ENCODE measurements at places on chromosomes 2 and 18.

DNA sequence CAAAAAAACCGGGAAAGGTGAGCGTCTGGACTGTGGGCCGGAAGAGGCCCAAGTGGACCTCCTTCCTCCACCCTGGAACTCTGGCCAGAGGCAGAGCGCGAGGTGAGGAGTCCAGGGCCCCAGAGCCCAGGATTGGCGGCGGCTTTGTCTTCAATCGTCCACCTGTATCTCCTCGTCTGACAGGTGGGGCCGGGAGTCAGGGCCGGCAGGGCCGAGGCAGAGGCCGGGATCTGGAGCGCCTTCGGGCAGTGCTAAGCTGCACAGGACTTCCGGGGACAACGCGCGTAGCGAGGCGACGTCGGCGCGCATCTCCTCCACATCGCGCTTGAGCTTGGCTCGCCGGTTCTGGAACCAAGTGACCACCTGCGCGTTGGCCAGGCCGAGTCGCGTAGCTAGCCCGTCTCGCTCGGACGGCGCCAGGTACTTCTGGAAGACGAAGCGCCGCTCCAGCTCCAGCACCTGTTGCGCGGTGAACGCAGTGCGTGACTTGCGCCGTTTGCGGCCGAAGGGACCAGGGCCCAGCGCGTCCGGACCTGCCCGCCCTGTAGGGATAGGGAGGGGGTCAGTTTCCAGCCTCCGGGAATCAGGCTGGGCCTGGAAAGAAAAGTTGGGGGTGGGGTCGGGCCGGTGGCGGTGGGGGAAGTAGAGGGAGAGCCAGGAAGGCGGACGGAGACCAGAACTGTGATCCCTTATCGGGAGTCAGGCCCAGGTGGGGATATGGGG lies 1.5 kb downstream of the LBX2 start:
- no peak for DNase-seq

DNA sequence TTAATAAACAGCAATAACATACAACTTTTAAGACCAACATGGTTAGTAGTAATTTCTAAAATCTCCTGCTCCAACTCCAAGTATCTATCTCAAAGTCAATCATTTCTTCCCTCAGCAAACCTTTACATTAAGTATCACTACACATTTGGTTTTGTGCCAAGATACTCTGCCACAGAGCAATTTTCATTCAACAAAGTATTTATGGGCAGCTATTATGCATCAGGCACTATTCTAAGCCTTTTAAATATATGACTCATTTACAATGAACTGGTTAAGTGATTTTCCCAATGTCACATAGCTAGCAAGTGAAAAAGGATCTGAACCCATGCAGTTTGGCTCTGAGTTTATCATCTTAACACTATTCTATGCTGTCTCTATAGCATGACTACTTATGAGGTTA lies 264.3 kb downstream of the NOL4 start:
- DNase-seq = no peak

- DNase-seq = no peak
Observed at GRCh38 chr2:30790879-30791278, 16.4 kb downstream of the CAPN13 start.

- DNase-seq = no peak
Observed at GRCh38 chr2:42241517-42241916, 72.4 kb downstream of the EML4 start.
